AG09309 (cell line): ENCODE measurements at places on chromosomes 11 and 22.

DNA sequence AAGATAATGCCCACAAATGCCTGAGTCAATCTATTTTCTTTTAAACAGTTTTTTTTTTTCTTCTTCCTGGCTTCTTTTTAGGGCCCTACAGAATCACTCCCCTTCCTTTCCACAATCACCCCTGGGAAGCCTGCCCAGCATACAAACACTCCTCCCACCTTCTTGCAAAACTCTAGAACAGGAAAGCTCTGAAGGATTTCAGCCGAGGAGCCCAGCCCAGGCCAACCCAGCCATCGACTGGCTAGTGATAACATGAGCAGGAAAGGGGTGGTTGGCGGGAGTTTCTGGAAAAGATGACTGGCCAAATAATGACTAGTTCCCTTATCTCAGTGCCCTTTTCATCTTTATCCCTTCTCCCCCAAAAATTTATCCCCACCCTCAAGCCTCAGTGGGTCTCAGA is 68.2 kb downstream of the USP35 start:
- DNase-seq = peak; percentile 71

DNA sequence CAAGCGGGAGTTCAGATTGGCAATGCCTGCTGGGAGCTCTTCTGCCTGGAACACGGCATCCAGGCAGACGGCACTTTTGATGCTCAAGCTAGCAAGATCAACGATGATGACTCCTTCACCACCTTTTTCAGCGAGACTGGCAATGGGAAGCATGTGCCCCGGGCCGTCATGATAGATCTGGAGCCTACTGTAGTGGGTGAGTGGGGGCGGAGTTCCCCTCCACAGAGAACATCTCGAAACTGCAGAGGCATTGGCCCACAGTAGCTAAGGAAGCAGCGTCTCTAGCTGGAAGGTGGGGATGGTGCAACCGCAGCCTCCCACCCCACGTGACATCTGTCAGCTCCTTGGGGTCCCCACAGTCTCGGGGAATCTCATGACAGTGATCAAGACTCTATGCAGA is 10.9 kb downstream of the TUBA8 start:
- no peak for DNase-seq

GRCh38 chr11:73968356-73968966 is 14.2 kb downstream of the UCP2 start:
- no peak for DNase-seq

- DNase-seq = no peak
Measured at GRCh38 chr11:1460396-1460985, 26.1 kb downstream of the MOB2 start.

DNA sequence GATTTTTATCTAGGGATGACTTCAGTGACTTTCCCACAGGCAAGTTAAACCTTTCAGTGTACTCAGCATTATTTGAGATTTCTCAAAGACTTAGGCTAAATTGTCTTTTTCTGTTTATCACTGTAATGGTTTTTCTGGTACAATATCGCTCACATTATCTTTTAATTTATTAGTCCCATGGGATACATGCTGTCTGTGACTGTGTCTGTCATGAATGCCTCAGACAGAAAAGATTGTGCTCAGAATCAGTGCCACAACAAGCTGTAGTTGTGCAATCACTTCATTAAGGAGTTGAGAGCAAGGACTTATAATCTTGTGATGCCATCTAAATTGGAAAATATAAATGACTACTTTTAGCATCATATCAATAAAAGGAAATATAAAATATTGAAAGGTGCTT is 2374.2 kb upstream of the RAG2 start:
- no peak for DNase-seq

DNA sequence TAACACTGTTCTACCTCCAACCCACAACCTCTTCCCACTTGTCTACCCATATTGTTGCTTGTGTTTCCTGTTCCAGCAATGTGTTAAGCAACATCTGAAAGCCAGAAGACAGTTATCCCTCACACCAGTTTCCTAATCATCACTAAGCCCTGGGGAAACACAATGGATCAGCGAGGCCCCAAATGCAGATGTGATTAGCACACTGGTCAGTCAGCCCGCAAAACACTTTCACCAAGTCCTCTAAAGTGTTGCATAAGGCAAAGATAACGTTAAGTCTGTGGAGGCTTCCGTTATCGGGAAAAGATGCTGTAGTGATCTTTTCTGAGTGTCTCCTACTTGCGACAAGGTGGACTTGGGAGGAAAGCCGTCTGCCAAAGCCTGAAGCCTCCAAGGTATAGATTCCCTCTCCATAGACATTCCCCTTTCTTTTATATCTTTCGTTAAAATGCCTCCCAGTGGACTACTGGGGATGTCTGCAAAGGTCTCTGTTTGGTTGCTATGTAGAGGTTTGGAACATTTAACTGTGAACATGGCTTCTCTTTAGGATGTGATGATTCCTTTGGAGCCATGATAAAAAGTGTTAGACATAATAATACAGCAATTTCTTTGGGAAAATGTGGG is at the start of gene MS4A3:
Gene MS4A3 (plus strand): TSS at position 317 of the 621 bp plus-strand sequence. CDS start 4,496 bp downstream, outside the sequence.
- no peak for DNase-seq

DNA sequence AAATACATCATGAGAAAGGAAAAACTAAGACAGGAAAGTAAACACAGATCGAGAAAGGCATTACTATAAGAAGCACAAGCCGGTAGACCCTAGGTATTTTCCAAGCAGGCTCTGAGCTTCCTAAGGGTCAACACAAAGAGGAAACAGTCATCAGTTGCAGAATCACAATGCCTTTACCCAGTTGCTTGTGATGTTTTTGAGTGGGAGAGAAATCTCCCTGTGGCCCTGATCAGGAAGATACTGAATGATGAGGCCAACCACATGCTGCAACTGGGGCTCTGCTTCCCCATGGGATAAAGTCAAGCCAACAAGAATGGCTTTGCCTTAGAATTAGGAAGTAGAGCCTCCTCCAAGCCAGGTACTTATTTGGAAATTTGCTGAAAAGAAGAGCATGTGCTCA is 132.6 kb downstream of the MICAL2 start:
- no peak for DNase-seq

DNA sequence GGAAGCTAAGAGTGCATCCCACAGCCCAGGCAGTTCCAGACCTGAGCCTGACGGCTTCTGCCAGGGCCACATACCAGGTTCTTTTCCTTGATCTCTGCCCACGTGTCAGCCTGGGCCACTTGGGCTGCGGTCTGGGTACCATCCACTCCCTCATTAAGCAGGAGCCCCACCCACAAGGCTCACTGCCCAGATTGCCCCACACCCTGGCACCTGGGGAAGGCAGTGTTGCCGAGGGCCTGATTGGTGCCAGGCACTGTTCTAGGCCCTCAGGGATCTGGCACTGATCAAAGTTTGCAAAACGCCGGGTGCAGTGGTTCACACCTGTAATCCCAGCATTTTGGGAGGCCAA is 15.4 kb downstream of the GGA1 start:
- DNase-seq = no peak

GRCh38 chr22:44165286-44165874 is 15.3 kb upstream of the PARVG start:
- no peak for DNase-seq

DNA sequence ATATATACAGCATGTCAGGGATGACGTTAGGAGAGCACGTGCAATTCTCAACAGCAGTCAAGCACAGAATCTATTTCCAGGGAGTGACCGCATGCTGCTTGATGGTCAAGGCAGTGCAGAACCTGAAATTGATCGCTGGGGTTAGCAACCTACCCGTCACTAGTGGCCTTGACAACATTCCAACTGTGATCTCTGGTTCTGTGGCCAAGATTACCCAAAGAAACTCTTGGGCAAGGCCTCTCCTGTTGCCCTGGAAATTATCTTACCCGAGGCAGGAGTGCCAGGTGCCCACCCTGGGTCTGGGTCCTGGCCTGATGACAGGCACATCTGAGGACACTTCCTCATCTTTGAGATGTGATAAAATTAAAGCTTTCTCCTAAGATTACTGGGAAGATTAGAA is 2.2 kb downstream of the TM7SF2 start:
- DNase-seq = no peak

DNA sequence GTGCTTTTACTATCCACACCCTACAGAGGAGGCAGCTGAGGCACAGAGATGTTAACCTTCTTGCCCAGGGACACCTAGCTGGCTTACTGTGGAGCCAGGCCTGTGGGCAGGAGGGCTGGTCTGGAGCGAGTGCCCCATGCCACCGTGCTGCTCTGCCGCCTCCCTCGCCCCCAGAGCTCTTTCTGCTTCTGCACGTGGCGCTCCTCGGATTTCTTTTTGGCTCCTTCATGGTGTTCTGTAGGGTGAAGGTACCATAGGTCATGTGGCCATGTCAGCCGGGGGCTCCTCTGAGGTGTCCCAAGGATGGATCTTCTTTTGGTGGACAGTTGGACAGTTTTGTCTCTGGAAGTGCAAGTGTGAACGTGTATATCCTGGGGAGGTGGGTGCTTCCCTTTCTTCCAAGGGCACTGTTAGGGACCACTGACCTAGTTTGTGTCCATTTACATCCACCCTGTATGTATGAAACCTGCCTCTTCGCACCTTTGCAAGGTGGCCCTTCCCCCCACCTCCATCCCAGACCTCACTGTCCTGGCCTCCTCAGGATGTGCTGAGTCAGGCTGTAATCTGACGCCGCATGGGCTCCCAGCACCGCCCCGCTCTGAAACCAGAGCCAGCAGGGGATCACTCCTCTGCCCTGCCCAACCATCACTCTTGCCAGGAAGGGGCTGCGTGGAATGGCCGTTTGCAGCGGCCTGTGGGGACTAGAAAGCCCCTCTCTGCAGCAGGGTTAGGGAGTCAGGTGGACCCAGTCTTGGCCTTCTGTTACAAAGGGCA is 31.7 kb downstream of the POLR3H start:
- no peak for DNase-seq

GRCh38 chr22:37659066-37659896 is 758 bp downstream of the PDXP start:
- DNase-seq = no peak

GRCh38 chr11:62324731-62325556 is 12.3 kb upstream of the ASRGL1 start:
- no peak for DNase-seq

DNA sequence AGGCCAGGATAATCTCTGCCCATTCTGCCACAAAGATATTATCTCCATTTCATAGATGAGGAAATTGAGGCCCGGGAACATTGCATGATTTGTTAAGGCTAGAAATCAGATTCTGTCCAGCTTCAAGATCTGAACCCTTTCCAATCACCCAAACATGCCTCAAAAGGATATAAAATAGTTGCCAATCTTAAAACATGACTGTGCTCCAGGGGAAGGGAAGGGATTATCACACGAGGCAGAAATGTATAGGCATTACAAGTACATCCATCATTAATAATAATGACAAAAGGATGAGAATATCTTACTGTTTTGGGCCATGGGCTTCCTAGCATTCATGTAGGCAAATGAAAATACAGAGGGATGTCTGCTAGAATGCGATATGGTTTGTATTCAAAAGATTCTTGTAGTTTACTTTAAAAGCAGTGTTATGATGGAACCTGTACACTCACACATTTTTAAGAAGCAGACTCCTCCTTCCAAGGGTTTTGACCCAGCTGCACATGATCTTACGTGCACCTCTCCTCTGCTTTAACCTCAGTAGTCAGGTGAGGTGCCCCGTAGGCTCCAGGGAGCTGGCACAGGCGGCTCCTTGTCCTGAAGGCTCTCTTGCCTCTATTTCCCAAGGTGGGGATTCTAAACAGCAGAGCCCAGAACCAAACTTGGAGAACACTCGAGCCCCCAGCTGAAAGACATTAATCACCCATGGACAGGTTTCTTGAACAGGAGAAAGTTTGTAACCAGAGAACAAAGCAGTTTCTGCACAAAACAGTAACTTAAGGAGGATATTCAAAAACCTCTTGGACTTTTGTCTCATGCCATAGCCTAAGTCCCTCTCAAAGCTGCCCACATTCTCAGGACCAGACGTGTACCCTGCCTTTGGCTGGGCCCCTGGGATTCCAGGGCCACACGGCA is 36.0 kb downstream of the PARVA start:
- no peak for DNase-seq

DNA sequence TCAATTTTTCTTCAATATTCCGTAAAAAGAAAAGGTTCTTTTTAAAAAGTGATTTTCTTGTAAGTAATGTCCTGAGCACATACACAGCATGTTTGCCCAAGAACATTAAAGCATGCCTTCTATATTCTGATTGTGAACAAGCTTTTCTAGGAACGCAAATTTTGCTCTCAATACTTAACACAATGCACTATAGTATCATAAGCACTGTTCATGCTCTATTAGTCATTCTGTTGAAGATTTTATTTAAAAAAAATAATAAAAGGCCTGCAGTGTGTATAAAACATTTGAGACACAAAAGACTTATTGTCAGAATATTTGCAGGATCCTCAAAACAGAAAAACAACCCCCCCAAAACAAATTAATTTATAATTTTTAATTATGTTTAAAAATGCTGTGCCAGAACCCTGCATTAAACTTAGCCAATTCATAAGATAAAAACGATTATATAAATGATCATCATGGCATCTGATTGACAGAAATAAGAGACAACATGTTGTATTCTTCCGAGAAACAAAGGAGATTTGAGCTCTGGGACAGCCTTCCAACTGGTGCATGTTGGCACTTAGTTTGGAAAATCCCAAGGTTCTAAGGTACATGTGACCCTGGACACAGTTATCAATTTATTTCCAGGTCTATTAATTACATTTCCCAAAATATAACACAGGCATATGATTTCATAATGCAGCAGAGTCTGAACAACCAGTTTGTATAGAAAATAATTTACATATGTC is 13.1 kb downstream of the MTMR2 start:
- no peak for DNase-seq

- DNase-seq = no peak
Measured at GRCh38 chr11:18618342-18619025, 15.7 kb downstream of the SPTY2D1 start.

DNA sequence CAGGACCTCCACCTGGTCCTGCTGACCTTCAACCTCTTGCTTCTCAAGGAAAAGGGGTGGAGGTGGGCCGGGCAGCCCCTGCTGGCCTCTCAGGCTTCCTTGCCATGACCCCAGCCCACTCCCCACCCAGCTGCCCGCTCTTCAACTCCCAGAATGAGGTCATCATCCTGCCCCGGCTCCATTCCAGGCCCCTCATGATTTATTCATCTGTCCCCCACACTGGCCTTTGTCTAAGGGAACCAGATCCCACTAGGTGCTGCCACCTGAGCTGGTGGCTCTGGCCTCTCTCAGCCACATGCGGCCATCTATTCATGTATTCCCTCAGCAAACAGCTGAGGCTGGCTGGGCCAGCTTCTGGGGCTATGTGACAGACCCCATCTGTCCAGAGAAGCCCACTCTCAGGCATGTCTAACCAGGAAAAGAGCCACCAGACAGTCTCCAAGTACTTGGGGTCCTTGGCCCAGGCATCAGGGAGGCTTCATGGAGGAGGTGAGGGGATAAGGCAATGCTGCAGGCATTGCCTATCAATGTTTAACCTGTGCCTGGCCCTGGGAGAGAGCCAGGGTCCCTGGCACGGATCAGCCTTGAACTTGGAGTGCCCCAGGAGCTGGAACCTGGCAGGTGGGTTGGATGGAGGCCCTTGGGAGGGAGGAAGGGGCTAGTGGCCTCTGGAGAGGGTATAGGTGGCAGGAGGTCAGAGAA is 2.2 kb upstream of the CABP2 start:
- DNase-seq = no peak

DNA sequence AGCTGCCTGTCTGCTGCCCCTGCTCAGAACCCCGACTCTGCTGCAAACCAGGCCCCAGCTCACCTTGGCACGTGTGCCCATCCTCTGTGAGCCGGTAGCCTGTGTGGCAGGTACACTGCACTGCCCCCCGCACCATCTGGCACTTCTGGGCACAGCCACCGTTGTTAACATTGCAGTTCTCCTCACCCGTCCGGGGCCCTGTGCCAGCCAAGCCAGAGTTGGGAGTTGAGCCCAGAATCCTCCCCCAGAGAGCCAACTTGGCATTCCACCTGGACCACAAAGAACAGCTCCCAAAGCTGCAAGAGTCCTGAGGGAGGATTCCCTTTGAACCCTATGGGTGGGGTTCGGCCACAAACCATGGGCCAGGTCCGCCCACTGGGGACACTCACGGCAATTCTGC is 22.5 kb downstream of the LRP4 start:
- no peak for DNase-seq

GRCh38 chr11:62260261-62260953 is 9.6 kb upstream of the SCGB2A2 start:
- no peak for DNase-seq
